ENCODE measurements at places on chromosomes 16 and 17. TPM values are rescaled to one million over a fixed set of nuclear protein-coding genes. Genes with fewer than 3 reads are reported as not detected.
A peak's percentile ranks its signal among the peaks of the same experiment; 100 is the strongest.

DNA sequence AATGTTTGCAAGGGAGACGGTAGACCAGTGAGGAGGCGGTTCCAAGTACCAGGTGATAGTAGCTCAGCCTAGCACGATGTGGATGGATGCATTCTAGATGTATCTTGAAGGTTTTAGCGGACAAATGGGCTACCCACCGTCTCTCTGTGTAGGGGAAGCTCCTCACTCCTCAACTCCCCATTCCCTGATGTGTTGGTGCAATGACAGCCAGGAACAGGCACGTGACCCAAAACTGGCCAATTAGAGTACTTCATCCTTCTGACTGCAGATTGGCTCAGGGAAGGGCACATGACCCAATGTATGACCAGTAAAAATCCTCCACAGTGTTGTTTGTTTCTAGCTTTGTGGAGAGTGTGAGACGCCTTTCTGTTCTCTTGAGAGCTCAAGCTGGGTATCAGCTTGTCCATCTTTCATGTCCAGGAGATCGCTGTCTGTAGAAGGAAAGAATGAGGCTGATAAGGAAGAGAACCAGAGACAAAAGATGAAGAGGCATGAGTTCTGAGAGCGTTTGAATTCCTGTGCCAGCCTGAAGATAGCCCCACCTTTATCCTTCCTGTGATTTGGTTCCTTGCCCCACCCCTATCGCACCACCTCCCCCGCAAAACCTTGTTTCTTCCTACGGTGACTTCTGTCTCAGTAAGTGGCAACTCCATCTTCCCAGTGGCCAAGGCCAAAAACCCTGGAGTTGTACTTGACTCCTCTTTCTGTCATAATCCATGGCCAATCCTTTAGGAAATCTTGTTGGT lies 2.3 kb upstream of the BORCS6 start:
- H3K27ac ChIP-seq, result peak overlapping the region; percentile 74
- H3K36me3 ChIP-seq, result no peaks in the 10 kb centered on the region
- no peaks in the 10 kb centered on the region for H3K27me3 ChIP-seq
- DNase-seq, result peak; percentile 82
- peaks cover 20% of the 10 kb centered on the region for H3K4me1 ChIP-seq

DNA sequence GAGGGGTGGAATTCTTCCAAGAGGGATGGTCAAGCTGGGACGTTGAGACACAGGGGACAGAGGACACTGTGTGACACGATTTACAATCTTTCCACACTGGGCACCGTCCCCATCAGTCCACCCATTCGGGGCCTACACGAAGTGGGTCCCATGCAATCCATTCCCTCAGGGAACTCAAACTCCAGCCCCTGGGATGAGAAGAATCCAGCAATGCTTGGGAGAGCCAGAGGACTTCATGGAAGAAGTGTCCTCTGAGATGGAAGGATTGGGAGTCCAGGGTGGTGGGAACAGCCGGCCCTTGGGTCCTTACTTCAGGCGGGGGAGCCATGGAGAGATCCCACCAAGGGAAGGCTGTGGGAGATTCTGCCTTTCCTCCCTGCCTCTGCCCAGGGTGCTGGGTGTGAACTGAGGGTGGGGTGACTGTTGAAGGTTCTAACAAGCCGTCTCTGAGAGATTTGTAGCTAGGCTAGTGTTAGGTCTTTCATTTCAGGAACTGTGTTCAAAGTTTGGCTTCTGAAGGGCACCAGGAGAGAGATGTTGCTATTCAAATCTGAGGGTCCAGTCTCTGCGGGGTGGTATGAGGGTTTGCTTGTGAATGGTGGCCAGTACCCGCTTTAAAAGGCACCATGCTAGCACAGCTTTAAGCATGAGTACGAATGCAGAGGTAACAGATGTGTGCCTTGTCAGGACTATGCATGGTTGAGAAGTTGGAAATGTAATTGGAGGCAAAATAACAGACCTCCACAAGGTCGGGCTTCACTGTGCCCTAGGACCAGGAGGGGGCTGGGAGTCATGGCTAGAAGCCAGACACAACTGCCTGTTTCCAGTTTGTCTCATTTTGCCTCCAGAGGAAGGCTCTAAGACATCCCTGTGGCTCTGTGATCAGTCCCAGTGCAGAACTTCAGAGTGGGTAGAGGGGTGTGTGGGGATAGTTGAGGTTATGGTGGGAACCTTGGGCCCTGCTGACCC lies 1.9 kb downstream of the ATP1B2 start:
- no peak overlapping the region for H3K27ac ChIP-seq
- peaks cover 26% of the 10 kb centered on the region for H3K27me3 ChIP-seq
- no peaks in the 10 kb centered on the region for H3K36me3 ChIP-seq
- no peak overlapping the region for H3K4me3 ChIP-seq

DNA sequence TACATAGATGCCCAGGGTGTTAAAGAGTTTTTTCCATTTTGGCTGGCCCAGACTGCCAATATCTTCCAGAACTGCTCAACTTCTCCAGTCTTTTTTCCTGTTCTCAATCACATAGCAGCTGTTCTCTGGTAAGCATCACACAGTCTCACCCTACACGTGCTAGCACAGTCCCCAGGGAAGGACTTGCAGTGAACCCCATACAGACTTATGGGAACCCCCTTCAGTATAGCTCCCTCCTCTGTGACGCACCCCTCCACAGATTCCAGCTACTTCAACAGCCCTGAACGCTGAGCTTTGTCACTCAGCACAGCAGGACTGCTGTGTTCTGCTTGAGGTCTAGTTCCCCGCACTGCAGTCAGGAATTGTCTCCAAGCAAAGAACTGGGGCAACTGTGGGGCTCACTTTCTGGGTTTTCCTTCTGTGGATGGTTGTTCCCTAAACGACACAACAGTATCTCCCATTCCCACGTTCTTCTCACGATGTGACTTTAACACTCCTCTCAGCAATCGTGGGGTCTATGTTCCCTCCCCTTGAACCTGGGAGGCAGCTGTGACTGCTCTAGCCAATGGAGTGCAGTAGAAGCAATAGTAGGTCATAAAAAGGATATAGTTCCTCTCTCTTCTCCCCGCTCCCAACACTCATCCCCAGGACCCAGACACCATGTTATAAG lies 3.6 kb downstream of the MMP28 start:
- no peak for DNase-seq
- H3K36me3 ChIP-seq, result no peaks in the 10 kb centered on the region
- no peak overlapping the region for H3K27ac ChIP-seq
- no peak overlapping the region for H3K4me3 ChIP-seq
- H3K4me1 ChIP-seq, result peaks cover 4% of the 10 kb centered on the region

- H3K4me1 ChIP-seq, result peaks cover 54% of the 10 kb centered on the region
- peak within 1 kb of the TSS; percentile 98 for H3K4me3 ChIP-seq
- H3K27me3 ChIP-seq, result no peaks in the 10 kb centered on the region
- no peaks in the 10 kb centered on the region for H3K36me3 ChIP-seq
- H3K27ac ChIP-seq, result peak within 1 kb of the TSS; percentile 81
These were observed at the start of gene DEXI for GRCh38 chr16:10942352-10943063. TSS of gene DEXI (minus strand) at chr16:10942468. CDS start at chr16:10942005, 463 bp downstream.

DNA sequence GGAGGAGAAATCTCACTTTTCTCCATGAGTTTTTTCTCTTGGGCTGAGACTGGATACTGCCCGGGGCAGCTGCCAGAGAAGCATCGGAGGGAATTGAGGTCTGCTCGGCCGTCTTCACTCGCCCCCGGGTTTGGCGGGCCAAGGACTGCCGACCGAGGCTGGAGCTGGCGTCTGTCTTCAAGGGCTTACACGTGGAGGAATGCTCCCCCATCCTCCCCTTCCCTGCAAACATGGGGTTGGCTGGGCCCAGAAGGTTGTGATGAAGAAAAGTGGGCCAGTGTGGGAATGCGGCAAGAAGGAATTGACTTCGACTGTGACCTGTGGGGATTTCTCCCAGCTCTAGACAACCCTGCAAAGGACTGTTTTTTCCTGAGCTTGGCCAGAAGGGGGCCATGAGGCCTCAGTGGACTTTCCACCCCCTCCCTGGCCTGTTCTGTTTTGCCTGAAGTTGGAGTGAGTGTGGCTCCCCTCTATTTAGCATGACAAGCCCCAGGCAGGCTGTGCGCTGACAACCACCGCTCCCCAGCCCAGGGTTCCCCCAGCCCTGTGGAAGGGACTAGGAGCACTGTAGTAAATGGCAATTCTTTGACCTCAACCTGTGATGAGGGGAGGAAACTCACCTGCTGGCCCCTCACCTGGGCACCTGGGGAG lies 19.1 kb downstream of the NGFR start:
- H3K4me1 ChIP-seq, result peaks cover 16% of the 10 kb centered on the region
- no peak for DNase-seq
- H3K36me3 ChIP-seq, result no peaks in the 10 kb centered on the region
- H3K27me3 ChIP-seq, result no peaks in the 10 kb centered on the region

GNGT2 gene
- not detected for total RNA-seq

GRCh38 chr16:53995378-53995777 lies 291.2 kb downstream of the IRX3 start:
- H3K4me1 ChIP-seq, result no peaks in the 10 kb centered on the region
- H3K4me3 ChIP-seq, result no peak overlapping the region
- no peak for DNase-seq
- H3K36me3 ChIP-seq, result no peaks in the 10 kb centered on the region
- H3K27ac ChIP-seq, result no peak overlapping the region

- H3K4me3 ChIP-seq, result no peak overlapping the region
- no peak for DNase-seq
- peak overlapping the region; percentile 70 for H3K27ac ChIP-seq
- peaks cover 21% of the 10 kb centered on the region for H3K4me1 ChIP-seq
- no peaks in the 10 kb centered on the region for H3K36me3 ChIP-seq
- H3K27me3 ChIP-seq, result no peaks in the 10 kb centered on the region
These were observed 6.6 kb upstream of the CPHXL start for GRCh38 chr16:75732871-75733270.

DNA sequence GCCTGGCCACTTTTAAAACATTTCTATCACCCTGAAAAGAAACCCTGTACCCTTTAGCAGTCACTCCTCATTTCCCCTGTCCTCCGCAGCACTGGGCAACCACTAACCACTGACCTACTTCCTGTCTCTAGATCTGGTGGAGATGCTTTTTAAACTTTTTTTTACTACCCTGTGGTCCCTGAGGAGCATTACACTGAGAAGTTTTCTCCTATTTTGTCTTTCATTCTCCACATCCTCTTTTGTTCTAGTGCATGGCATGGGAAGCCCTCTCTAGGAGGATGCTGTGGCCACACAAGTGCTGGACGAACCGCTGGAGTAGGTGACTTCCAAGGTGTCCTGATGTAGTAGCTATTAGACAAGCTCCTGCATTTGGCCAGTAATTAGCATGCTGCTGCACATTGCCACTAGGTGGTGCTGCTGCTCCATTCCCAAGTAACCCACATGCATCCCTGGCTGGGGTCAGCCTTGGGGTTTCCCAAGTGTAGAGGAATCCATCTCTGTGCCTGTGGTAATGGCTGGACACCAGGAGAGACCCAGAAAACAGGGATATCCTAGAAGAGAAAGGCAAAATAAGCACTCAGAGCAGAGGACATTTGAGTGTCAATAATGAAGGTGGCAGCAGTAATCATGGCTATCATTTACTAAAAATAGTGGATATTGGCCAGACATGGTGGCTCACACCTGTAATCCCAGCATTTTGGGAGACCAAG lies 143.8 kb upstream of the CRHR1 start:
- no peaks in the 10 kb centered on the region for H3K27me3 ChIP-seq
- no peaks in the 10 kb centered on the region for H3K36me3 ChIP-seq
- no peak overlapping the region for H3K27ac ChIP-seq

DNA sequence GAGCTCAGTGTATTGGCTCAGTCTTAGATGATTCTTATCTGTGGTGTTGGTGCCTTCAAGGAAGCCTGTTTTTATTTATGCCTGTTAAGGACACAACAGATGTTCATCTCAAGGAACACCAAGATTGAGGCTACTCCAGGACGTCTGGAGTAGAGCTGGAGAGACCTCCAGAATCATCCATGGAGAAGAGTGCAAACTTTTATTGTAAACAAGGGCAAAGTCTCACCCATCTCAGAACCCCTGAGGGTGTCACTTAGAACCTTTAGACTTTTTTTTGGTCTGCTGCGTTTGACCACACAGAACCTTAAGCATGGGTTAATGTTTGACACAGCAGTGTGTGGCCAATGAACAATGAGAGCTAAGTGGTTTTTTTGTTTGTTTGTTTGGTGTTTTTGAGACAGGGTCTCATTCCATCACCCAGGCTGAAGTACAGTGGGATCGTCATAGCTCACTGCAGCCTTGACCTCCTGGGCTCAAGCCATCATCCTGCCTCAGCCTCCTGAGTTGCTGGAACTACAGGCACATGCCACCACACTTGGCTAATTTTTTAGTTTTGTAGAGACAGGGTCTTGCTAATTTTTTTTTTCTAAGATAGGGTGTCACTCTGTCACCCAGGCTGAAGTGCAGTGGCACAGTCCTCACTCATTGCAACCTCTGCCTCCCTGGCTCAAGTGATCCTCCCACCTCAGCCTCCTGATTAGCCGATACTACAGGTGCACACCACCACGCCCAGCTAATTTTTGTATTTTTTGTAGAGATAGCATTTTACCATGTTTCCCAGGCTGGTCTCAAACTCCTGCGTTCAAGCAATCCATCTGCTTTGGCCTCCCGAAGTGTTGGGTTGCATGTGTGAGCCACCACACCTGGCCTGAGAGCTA lies 16.3 kb downstream of the SLC47A1 start:
- no peaks in the 10 kb centered on the region for H3K36me3 ChIP-seq
- no peak for DNase-seq
- H3K4me1 ChIP-seq, result peaks cover 21% of the 10 kb centered on the region

- H3K27ac ChIP-seq, result no peak overlapping the region
These were observed 206.5 kb upstream of the IRX3 start for GRCh38 chr16:54493061-54493460.

DNA sequence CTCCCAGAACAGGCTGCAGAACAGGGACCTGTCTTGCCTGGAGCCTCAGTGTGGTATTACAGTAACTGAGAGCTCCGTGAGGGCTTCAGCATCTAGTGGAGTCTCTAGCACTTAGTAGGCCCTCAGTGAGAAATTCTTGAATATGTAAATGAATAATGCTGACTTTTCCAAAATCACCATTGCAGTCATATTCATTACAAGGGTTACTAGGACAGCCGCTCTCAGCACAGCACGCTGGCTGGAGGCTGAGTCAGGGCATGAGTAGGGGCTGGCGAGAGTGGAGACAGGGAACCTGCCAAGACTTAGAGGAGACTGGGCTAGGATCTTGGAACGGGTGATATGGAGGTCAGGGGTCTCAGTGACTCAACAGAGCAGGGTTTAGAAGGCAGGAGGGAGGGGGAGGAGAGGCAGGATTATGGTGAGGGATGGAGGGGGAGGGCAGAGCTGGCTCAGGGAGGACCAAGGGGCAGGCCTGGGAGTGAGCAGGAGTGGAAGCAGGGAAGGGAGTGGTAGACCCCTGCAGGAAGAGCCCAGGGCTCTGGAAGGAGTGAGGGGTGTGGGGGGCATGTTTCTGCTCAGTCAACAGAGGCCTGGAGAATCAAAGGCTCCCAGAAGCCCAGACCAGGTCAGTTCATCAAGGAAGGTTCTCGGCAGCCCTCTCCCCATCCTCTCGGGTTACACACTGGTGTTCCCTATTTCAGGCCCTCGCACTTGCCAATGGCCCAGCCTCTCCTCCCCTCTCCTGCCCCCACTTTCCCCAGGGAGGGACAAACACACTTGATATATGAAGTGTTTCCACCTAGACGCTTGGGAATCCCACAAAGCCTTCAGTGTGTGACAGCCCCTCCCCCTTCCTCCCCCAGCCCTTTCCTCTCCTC lies 42.3 kb downstream of the FZD2 start:
- H3K4me1 ChIP-seq, result peaks cover 7% of the 10 kb centered on the region
- H3K27ac ChIP-seq, result peak overlapping the region; percentile 61
- no peaks in the 10 kb centered on the region for H3K36me3 ChIP-seq
- H3K4me3 ChIP-seq, result no peak overlapping the region
- DNase-seq, result peak; percentile 78

GRCh38 chr17:28925912-28926365 lies 23.1 kb upstream of the DHRS13 start:
- peaks cover 11% of the 10 kb centered on the region for H3K4me1 ChIP-seq
- DNase-seq, result no peak
- no peak overlapping the region for H3K27ac ChIP-seq
- H3K27me3 ChIP-seq, result no peaks in the 10 kb centered on the region

GRCh38 chr16:68229431-68230175 lies 6.3 kb downstream of the ESRP2 start:
- no peak for DNase-seq
- no peaks in the 10 kb centered on the region for H3K36me3 ChIP-seq
- no peak overlapping the region for H3K27ac ChIP-seq
- no peaks in the 10 kb centered on the region for H3K27me3 ChIP-seq

All from thoracic aorta (tissue), 2 donors.